A549 treated with ZK216348 at 1 μM for 4 hours (cell line): ENCODE measurements at places on chromosomes 6 and 20. TPM values are rescaled to one million over a fixed set of nuclear protein-coding genes. Genes with fewer than 3 reads are reported as not detected.

The NKX2-4 gene
- not detected in 5 replicates for total RNA-seq

The BHLHE23 gene
- not detected in 5 replicates for total RNA-seq

The MUCL3 gene
- total RNA-seq = 0.08 to 0.17 TPM (median 0.10 TPM) in 5 replicates

The TGM3 gene
- total RNA-seq = 0.07 to 0.22 TPM (median 0.08 TPM) in 3 of 5 replicates, not detected in the others

The TINAG gene
- total RNA-seq = not detected in 5 replicates

The E2F1 gene
- 18.7 to 31.7 TPM (median 30.7 TPM) in 5 replicates for total RNA-seq

The CDSN gene
- total RNA-seq = 0.11 TPM in 1 of 5 replicates, not detected in the others

The ABHD16B gene
- not detected in 5 replicates for total RNA-seq

The HNF4A gene
- total RNA-seq = 11.4 to 21.3 TPM (median 16.5 TPM) in 5 replicates

The TCP11 gene
- total RNA-seq = not detected in 5 replicates

The OPRM1 gene
- total RNA-seq = not detected in 5 replicates

The TOX2 gene
- total RNA-seq = 8.6 to 13.1 TPM (median 11.3 TPM) in 5 replicates

The DACT2 gene
- total RNA-seq = 0.14 to 0.27 TPM (median 0.15 TPM) in 5 replicates

The CST8 gene
- not detected in 5 replicates for total RNA-seq

The GMNN gene
- total RNA-seq = 50.7 to 92.0 TPM (median 56.1 TPM) in 5 replicates

The IRF4 gene
- 0.15 to 2.0 TPM (median 0.40 TPM) in 5 replicates for total RNA-seq

The SOBP gene
- total RNA-seq = 0.85 to 1.6 TPM (median 1.1 TPM) in 5 replicates

The CCM2L gene
- 0.28 to 0.88 TPM (median 0.41 TPM) in 5 replicates for total RNA-seq
